ENCODE measurements at places on chromosomes 7 and 10.

- peak; percentile 37 for DNase-seq
Observed at GRCh38 chr7:66307591-66308215, 102.6 kb downstream of the TPST1 start.

DNA sequence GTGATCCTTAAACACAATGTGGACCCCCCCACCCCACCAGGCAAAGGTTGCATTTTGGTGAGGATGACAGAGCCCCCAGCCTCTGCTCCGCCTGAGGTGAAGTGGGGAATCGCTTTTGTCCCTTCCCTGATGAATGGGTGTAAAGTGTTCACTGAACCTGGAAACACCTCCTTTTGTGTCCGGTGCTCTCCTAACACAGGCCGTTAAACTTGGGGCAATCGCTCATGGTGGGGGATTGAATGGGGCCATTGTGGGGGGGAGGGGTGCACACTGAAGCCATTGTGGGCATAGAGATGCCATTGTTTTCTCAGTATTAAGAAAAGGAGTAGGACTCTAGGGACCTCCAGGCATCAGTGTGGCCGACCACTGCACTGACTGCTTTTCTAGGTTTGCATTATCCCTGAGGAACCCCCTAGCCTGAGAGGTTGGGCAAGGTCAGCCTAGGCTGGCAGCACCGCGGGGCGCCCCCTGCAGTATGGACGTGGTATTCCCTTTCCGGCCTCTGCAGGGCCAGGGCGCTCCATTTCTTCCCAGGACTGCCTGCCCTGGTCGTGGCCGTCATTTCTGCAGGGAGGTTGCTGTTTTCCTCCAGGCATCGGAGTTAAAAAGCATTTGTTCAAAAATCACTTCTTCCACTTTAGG, 158.3 kb downstream of the TCF7L2 start:
- DNase-seq: no peak

GRCh38 chr7:127487381-127487780, 94.9 kb upstream of the ZNF800 start:
- no peak for DNase-seq

DNA sequence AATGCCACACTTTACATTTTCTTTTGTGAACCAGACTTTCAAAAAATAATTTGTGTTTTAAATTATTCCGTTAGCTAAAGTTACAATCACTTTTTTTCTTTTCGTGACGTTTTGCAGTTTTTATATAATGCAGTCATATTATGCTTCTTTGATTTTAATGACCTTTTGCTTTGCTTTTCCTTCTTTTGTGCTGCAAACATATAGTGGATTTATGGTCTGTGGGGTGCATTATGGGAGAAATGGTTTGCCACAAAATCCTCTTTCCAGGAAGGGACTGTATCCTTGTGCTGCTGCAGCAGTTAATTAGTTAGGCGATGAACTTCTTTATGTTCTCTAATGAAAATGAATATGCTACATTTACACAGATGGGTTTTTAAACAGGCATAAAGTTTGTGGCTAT, 117.4 kb downstream of the MAPK8 start:
- DNase-seq: no peak

- no peak for DNase-seq
Observed at GRCh38 chr10:129848696-129849451, 115.2 kb downstream of the EBF3 start.

GRCh38 chr7:33091111-33091531, 18.1 kb downstream of the RP9 start:
- DNase-seq: peak; percentile 19

- DNase-seq: no peak
Observed at GRCh38 chr10:33669904-33670303, 335.4 kb upstream of the NRP1 start.

DNA sequence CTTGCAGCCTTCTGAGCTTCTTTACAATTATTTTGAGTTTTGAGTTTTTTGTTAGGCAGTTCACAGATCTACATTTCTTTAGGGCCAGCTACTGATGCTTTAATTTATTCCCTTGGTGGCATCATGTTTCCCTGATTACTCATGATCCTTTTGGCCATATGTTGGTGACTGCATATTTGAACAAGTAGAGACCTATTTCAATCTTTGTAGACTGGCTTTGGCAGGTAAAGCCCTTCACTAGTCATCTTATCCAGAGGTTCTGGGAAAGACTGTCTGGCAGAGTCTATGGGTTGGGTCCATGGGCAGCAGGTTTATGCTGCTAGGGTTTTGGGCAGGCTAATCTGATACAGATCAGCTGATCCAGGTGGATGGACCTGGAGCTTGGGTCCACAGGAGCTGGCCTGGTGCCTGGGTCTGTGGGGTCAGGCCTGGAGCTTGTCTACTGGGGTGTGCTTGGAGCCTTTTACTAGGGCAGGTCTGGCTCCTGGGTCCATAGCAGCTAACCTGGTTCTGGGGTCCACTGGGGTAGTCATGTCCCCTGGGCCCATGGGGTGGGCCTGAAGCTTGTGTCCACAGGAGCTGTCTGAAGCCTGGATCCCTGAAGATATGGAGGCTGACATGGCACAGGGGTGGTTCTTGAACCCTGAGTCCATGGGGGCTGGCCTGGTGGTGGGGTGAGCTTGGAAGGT, 72.7 kb downstream of the GPR85 start:
- DNase-seq: peak; percentile 21

- DNase-seq: no peak
Observed at GRCh38 chr10:21130683-21131442, 233.8 kb upstream of the NEBL start.

DNA sequence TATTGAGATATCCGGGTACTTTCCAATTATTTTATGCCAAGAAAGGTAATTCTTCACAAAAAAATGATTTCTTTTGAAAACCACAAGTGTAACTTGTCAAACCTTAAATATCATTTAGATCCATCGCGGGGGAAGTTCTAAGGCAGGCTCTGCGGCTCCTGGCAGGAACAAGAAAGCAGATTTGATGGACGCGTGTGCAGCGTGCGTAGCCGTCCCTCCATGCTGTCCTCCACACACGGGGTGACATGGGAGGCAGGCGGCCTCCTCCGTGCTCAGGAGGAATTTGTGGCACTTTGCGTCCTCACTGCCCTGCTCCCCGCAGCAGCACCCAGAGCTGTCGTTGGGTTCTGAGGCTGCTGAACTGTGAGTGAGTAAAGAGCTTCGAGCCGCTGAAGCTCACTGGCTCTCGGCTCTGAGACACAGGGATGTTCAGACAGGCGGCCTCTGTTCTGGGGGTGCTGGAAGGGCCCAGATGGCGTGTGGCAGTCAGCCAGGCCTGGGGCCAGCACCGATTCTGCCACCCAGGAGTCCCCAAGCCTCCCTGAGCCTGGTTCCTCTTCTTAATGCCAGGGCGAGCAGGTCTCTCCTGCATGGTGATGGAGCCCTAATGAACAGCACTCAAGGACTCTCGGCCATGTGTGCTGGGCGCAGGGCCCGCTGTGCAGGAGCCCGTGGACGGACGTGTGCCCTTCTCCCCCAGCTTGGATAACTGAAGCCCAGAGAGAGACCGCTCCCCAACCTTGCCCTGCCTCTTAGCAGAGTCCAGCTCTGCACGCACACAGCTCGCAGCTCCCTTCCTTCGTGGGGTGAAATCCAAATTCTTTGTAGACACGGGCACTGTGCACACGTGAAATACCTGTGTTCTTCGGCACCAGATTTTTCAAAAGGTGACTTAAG, 185.4 kb upstream of the SHH start:
- DNase-seq: no peak

DNA sequence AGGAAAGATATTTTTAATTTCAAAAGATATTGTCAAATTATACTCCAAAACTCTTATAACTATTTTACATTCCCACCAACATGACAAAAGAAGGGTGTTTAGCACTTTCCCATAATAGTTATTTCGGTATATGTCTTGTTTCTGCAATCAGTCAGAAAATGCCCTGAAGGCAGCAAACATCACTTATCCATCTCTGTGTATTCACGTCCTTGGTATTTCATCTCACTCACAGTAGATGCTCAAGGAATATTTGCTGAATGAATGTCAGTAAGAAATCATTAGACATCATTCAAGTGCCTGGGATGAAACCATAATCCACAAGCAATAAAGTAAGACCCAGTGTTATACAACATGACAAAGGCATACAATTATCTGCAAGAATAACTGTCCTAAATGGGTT, 112.7 kb downstream of the GFRA1 start:
- DNase-seq: no peak

- DNase-seq: no peak
Observed at GRCh38 chr7:20777377-20778062, 9.2 kb downstream of the SP8 start.

- DNase-seq: no peak
Observed at GRCh38 chr7:14825912-14826311, 76.6 kb downstream of the DGKB start.

DNA sequence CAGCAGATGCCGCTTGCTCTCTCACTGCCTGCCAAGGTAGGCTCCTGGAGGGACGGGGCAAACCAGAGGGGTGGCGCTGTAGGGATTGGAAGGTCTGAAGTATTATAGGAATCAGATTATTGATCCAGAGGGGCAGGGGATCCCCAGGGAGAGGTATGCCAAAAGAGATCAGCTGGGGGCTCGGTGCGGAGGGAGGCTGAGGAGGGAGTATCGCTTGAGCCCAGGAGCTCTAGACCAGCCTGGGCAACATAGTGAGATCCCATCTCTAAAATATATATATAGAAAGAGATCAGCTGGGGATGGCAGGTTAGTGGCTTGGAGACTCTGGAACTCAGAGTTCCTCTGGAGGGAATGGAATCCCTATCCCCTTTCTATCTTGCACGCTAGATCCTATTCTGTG, 7.0 kb upstream of the PCOLCE start:
- no peak for DNase-seq

DNA sequence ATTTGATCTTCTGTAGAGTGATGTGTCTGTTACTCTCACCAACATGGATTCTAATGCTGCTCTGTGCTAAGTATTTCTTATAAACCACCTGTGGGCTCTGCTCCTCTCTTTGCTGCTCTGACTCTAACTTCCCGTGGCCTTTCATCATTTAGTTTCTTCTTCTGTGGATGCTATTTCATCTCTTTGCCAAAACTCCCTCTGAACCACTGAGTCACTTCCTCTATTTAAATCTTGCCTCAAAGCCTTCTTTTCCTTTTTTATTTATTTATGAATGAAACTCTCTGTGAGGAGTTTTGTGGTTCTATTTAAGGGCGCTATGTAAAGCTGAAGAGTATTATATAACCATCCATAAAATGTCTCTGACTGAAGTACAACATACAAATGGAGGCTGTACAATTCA, 538.5 kb downstream of the SUGCT start:
- DNase-seq: peak; percentile 83

DNA sequence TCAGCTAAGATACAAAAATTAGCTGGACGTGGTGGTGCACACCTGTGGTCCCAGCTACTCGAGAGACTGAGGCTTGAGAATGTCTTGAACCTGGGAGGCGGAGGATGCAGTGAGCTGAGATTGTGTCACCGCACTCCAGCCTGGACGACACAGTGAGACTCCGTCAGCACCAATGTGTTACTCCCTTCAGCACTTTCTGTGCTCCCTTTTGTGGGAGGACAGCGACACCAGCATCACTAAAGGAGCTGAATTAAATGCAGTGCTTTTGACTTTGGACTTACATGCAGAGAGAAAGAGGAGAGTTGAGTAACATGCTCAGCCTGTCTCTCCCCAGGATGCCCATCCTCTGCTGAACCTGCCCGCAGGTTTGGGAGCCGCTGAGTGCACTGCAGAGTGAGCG, 92.2 kb upstream of the RHEB start:
- no peak for DNase-seq

DNA sequence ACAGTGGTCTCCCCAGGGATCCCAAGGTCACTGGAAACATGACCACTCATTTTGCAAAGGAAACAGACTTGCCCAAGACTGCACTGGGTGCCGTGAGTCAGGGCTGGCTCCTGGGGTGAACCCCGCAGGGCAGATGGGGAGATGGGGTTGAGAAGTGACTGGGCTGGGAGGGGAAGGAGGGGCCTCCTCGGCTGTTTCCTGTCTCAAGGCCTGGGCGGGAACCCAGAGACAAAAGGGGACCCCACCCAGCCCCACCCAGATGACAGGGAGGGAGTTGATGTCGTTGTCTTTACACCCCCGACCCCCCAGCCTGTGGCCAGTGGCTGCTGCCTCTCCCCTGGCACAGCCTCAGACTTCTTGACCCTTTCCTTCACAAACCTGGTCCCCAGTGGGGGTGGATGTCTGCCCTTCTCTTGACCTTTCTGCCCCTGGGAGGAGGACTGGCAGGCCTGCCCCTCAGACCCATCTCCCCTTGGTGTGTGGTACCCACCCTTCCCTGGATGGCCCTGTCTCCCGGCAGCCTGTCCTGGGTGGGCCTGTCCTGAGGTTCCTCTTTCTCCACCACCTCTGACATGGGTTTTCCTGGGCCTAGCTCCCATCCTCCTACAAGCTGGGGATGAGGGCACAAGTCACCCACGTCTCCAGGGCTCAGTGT, 1.4 kb downstream of the MYO1G start:
- DNase-seq: no peak

DNA sequence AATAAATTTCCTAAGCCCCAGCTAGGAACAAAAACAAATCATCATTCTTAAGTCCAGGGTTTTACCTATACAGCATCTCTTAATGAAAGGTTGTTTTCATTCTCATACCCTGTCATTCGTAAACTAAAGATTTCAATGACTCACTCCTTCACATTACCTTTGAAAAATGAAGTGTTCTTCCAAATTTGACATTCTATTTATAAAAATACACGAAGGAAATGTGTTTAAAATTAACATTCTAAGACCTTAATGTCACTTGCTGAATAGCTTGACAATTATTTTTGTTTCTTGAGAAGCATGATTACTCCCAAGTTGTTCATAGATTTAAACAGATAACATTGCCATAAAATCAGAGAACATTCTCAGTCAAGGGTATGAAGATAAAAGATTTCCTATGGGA, 1188.3 kb upstream of the SORCS1 start:
- DNase-seq: no peak

DNA sequence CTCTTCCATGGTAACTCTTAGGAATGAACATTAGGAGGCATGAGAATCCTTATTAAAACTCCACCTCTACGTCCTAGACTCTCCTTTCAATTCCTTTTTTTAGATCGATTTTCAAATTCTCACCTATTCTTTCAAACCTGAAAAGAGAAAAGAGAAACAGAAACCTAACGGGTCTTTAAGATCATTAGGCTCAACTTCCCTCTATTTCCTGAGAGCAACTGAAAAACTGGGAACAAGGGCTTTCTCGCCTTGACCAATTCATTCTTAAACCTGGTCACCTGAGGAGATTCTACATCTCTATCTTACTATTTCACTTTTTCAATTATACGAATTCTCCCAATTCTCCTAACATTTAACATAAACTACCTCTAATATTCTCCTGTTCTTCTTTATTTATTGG, 2.8 kb downstream of the TFEC start:
- DNase-seq: no peak

DNA sequence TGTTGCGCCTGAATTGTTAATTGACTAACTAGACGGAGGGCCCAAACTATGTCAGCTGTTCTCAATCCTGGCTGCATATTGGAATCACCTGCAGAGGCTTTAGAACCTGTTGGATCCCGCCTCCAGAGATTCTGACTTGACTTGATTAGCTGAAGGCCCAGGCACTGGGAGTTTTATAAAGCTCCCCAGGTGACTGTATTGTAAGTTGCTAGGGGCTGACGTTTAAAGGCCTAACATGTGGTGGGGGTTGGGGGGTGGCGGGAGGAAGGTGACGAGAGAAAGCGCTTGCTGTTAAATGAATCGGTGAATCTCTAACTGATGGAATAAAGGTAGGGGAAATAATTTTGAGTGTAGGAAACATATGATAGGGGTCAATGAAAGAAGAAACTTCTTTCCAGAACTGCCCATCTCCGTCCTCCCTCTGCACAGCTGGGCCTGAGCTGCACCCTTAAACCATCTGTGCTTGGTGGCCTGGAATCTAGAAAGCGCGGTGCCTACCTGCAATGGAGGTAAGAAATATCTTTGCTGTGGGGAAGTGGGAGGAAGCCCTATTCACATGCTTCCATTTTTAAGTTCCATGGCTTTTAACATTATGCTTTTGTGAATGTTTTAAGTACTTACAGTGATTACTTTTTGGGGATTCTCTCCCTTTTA, 225.0 kb upstream of the FAM3C start:
- DNase-seq: no peak
